OCI-LY7 (cell line): ENCODE measurements at places on chromosomes 7 and 10. TPM values are rescaled to one million over a fixed set of nuclear protein-coding genes. Genes with fewer than 3 reads are reported as not detected.

The NPSR1 gene
- total RNA-seq, result not detected in 2 replicates

DNA sequence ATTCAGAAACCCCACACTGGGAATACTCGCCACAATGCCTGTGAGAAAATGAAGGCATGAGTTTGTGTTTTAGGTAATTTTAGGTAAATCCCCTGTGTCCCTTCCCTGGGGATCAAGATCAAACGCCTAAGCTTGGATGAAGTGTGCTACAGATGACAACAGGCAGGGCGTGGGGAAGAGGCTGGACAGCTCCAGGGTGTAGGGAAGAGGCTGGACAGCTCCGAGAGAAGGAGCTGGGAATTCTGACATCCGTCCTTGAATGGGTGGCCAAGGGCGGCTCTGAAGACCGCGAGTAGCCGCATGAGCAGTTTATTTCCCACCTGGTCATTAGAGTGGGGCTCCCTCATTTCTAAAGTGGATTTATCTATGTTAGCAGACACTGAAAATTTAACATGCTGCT lies 109.7 kb downstream of the RAMP3 start:
- DNase-seq, result no peak

- DNase-seq, result no peak
Measured at GRCh38 chr10:30827531-30828120, 198.1 kb upstream of the LYZL2 start.

DNA sequence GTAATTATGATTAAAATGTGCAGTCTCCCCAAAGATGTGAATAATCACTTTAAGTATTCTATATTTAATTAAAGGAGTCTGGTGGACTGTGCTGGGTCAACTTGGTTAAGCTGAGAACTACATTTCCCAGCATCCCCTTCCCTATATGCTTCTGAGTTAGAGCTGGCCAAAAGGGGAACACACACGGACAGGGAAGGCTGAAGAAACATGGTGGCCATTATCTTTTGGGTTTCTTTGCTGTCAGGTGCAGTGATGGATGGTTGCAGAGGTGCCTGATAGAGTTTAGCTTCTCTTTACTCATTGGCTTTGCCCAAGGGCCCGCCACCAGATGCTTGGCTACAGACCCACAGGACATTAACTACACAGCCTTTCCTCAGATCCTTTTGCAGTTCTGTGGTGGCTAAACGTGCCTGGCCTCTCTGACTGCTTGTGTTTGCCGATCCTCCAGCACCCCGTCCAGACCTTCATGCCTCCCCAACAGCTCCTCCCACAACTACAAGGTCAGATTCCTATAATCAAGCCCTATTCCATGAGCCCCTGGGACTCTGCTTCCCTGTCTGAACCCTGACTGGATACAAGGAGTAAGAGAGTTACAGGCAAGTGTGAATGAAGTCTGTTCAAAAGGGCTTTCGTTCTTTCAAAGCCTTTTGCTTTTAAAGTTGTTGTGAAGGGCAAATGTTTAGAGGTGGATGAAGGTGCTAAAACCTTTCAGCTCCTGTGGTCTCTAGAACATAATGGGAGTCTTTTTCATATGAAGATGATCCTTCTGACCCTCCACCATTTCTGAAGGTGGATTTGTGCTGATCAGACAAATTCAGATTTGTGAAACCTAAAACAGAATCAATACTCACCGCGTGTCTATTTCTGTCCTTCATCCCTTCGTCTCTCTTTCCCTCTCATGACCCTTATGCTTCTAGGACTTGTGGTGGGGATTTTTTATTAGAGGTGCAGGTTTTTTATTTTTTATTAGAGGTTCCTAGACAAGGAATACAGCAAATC lies 21.5 kb downstream of the BUB3 start:
- no peak for DNase-seq

- DNase-seq, result no peak
Measured at GRCh38 chr7:134364619-134365037, 47.9 kb upstream of the SLC35B4 start.

DNA sequence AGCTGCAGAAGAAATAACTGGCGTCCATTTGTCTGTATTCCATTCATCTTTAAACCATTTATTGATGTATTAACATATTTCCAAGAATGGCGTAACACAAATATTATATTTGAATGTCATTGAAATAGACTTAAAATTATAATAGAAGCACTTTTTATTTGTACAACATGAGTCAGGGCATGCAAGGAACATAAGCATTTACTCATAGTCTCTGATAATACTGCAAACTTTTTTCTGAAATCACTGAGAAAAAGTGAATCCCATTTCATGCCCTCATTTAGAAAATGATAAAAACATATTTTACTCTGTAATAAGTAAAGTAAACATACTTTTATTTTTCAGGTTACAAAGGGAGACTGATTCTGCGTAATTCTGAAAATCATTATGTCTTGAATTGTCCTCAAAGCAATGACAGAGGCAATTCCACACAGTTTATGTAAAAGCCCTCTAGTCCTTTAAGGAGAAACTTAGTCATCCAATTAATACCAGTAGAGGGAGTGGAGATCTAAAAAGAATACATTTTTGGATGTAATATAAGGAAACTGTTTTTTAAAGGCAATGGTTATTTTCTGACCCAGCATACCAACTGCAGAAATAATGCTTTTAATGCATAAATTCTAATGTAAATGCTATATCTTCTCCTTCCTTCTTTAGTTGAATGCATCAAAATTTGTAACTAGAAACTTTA lies 58.1 kb downstream of the AGMO start:
- no peak for DNase-seq

The IDI2 gene
- not detected in 2 replicates for total RNA-seq

- no peak for DNase-seq
Measured at GRCh38 chr7:351256-351655, 61.3 kb downstream of the FOXL3 start.

GRCh38 chr7:112112822-112113255 lies 93.4 kb downstream of the DOCK4 start:
- DNase-seq, result no peak

The SNCG gene
- not detected in 2 replicates for total RNA-seq

GRCh38 chr7:135467207-135467711 lies 42.6 kb downstream of the CNOT4 start:
- DNase-seq, result no peak

The EBF3 gene
- not detected in 2 replicates for total RNA-seq

The AKR1D1 gene
- total RNA-seq, result not detected in 2 replicates

GRCh38 chr7:140262242-140262903 lies 85.6 kb upstream of the KDM7A start:
- DNase-seq, result no peak

- no peak for DNase-seq
Measured at GRCh38 chr10:108775911-108776475, 1147.3 kb downstream of the XPNPEP1 start.

GRCh38 chr7:99407872-99408378 lies 472 bp downstream of the PDAP1 start:
- DNase-seq, result peak; percentile 33
